ENCODE measurements at places on chromosomes 12 and 14.

DNA sequence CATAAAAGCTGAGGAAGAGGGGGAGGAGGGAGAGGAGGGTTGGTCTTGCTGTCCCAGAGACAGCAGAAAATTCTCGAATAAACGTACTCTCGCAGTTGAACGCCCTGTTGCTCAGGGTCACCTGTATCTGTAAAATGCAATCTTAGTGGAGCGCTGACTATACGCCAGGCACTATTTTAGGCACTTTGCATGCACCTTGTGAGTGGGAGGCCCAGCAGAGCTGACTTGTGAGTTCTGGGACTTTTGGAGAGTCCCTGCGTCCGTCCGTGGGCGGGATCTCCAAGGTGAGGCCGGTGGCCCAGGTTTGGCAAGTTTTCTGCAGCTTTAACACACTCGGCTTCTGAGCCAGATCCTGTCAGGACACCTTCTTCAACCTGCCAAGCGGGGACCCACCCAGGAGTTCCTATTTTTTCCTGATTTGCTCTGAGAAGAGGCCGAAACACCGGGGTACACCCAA is 32.5 kb upstream of the PLEKHG6 start:
- DNase-seq: no peak

GRCh38 chr14:99213101-99213500 is 58.9 kb downstream of the BCL11B start:
- DNase-seq: no peak

- no peak for DNase-seq
Observed at GRCh38 chr12:130983328-130984017, 29.8 kb downstream of the ADGRD1 start.

DNA sequence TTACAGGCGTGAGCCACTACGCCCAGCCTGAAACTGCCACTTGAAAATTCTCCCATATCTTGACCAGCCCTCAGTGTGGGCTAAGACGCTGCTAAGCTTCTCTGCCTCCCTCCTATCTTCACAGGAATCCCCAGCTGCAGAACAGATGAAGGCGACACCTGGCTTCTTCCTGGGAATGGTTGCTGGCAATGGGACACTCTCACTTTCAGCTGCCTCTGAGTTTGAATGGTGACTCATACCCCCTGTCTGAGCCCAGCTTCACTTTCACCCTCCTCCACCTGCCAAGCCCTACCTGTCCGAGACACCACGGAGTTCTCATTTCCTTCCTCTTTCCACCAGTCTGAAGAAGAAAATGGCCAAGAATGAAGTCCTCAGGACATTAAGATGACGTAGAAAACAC is 18.3 kb upstream of the VASH1 start:
- no peak for DNase-seq

DNA sequence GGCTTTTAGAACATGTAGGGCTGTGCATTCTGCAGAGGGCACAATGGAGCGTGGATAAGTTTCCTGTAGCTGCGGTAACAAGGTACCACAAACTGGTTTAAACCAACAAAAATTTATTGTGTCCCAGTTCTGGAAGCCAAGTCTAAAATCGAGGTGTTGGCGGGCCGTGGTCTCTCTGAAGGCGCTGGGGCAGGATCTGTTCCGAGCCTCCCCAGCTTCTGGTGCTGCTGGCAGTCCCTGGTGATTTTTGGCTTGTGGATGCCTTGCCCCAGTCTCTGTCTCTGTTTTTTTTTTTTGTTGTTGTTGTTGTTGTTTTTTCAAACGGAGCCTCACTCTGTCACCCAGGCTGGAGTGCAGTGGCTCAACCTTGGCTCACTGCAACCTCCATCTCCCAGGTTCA is 77.5 kb downstream of the ACACB start:
- DNase-seq: no peak

GRCh38 chr14:42110167-42110566 is 503.5 kb downstream of the LRFN5 start:
- no peak for DNase-seq

GRCh38 chr12:18139989-18140596 is 50.1 kb upstream of the RERGL start:
- no peak for DNase-seq

DNA sequence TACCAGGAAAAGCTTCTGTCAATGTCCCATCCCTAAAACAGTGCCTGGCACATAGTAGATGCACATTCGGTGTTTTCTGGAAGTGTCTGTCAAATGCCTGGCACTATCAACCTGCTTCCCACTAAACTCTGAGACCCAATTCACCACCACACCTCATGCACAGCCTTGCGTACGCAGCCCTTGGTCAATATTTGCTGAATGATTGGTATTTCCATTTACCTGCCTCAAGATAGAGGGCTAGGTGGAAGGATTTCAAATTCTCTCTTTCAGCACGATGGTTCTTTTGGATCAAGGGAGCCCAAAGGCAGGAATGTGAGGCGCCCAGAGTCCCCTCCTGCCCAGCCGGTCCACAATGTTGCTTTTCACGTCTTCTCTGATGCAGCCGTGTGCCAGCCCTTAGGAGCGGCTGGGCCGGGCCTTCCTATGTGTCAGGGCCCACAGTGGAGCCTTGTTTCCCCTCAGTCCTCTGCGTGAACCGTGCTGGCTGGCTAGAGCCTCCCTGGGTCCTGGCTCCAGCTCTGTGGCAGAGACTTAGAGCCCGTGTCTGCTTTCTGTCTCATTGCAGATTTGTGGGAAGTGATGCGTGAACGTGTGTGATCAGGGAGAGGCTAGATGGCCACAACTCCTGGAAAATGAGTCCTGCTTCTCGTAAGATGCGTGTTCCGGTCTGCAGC is 99.9 kb upstream of the RFLNA start:
- no peak for DNase-seq

- no peak for DNase-seq
Observed at GRCh38 chr12:115421350-115421749, 737.4 kb upstream of the TBX3 start.

GRCh38 chr12:132429946-132430643 is 59.9 kb upstream of the FBRSL1 start:
- peak; percentile 35 for DNase-seq

- no peak for DNase-seq
Observed at GRCh38 chr12:58288190-58288589, 346.8 kb downstream of the ATP23 start.

DNA sequence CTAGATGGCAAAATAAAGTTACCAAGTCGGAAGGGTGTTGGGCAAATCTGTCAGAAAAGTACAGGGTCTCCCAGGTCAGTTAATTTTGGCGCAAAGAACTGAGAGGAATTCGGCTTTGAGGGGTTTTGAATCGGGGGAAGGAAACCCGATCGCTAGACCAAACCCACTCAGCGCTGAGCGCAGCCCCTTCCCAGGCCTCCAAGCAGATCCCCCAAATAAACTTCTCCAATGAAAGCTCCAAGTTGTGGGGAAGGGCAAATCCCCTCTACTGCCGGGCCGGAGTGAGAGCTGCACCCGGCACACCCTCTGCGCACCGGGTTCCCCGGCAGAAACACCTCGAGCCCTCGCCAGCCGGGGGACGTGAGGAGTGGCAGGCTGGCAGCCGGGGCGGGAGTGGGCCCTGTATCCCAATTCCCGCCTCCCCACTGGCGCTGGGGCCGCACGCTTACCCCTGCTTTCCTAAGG is 441 bp downstream of the E2F7 start:
- no peak for DNase-seq

DNA sequence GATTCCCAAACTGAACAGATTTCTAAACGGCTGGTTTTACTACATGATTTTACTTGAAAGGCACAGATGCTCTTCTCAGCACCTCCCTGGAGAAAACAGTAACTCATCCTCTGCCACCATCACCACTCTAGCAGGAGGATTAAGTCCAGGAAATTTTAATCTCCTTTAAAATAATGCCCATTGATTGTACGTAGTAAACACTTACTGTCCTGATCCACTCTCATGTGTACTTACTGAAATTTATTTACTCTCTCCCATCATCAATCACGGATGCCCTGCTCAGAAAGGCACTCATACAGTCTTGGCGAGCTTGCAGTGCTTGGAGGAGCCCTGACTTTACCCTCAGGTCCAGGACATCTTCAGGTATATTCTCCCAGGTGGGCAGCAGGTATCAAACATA is 239.8 kb upstream of the EGLN3 start:
- no peak for DNase-seq
